Activated naive CD8-positive, alpha-beta T cell treated with anti-CD3 and anti-CD28 coated beads, Interleukin-2, amount 50 U/mL, for 16 hours (primary cell): ENCODE measurements at places on chromosomes 7 and 10.

DNA sequence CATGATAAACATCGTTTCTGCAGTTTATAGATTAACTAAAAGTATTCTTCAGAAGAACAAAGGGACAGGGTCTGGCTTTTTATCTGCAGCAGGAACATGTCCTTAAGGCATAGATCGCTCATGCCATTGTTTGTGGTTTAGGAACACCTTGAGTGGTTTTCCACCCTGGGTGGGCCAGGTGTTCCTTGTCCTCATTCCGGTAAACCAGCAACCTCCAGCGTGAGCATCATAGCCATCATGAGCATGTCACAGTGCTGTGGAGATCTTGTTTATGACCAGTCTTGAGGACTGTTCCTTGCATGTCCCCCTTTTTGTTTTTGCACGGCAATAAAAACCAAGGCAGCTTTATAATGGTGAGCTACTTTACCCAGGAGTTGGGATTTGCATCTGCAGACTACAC is 33.9 kb downstream of the STOX1 start:
- no peak for DNase-seq

GRCh38 chr7:78226059-78226719 is 427.6 kb downstream of the PHTF2 start:
- DNase-seq = no peak

GRCh38 chr7:4460597-4460996 is 221.5 kb upstream of the FOXK1 start:
- no peak for DNase-seq

DNA sequence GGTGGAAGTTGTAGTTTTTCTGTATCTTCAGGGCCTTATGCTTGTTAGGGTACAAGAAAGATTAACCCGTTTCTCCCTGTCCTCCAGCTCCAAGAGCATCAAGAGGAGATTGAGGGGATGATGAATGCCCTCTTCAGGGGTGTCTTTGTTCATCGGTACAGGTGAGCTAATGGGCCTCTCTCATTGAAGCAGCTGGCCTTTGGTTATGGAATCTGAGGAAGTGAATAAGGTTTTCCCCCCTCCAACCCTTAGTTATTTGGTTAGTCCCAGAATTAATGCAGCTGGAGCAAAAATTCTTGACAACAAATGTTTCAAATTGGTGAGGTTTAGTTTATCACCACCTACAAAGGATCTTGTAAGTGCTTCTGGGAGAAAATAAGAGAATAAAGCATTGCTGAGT is 17.5 kb downstream of the STAG3 start:
- no peak for DNase-seq

DNA sequence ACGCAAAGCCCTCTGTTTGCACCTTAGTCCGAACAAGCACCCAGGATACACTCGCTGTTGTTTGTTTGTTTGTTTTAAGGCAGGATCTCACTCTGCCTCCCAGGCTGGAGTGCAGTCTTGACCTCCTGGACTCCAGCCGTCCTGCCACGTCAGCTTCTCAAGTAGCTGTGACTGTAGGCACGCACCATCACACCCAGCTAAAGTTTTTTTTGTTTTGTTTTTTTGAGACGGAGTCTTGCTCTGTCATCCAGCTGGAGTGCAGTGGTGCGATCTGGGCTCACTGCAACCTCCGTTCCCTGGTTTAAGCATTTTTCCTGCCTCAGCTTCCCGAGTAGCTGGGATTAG is 76.8 kb downstream of the CTBP2 start:
- DNase-seq = no peak

DNA sequence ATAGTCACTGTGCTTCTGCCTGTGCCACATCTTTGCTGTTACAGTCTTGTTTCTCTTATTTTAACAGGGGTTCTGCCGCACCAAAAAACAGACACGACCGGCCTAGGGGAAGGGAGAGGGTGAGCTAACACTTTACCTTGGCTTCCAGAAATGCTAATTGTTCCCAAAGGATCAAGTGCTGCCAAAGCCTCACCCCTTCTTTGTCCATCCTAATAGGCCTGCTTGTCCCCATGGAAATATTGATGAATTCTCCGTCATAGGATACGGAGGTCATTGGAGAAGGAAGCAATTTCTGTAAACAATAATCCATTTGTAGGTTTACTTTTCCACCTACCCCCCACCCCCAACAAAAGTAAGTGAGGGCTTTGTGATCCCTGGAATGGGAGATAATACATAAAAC is 567.3 kb downstream of the KCNMA1 start:
- DNase-seq = no peak

GRCh38 chr10:58585435-58585834 is 72.8 kb downstream of the BICC1 start:
- no peak for DNase-seq

GRCh38 chr7:12588259-12588904 is 17.9 kb downstream of the SCIN start:
- no peak for DNase-seq

DNA sequence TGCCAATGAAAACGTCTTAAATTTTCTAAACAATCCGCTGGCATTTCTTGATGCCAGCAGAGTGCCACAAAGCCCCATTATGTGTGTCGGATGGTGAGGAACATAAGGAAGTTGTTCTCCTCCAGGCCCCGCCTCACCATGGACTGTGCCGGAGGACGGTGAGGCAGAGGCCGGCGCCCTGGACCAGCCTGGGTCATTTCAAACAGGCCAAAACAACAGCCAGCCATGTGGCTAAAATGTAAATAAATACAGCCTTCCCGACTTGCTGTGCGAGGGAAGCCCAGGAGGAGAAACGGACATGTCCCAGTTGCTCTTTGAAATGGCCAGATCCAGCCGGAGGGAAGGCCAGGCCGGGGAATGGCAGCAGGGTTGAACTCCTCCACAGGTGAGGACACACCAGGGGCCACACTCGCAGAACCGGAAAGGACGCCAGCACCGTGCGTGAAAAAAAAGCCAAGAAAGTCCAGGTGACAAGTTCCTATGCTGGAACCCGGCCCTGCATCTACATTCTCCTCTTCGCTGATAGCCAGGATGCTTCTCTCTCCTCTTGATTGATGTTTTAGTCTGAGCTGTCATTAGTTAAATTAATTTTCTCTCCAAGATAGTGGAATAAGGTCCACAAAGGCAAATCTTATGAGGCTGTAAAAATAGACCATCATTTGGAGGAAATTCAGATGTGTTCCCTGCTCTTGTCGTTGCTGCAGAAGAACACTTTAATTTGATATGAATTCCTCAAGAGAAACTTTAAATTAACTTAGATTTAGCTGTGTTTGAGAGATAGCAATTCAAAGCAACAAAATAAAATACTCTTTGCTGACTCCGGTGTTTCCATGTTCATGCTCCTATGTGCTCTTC is 64.6 kb downstream of the EBF3 start:
- DNase-seq = no peak

GRCh38 chr10:102919992-102920739 is 2.1 kb downstream of the CNNM2 start:
- DNase-seq = no peak

GRCh38 chr10:123522702-123523312 is 143.3 kb upstream of the GPR26 start:
- no peak for DNase-seq

GRCh38 chr7:96737545-96738050 is 28.0 kb upstream of the SEM1 start:
- DNase-seq = no peak

GRCh38 chr7:98685541-98685940 is 68.5 kb downstream of the NPTX2 start:
- no peak for DNase-seq

- no peak for DNase-seq
Measured at GRCh38 chr7:22872096-22872807, 49.6 kb upstream of the TOMM7 start.
